AG08395 (cell line): ENCODE measurements at places on chromosomes 13 and 19.
A peak's percentile ranks its signal among the peaks of the same experiment; 100 is the strongest.

DNA sequence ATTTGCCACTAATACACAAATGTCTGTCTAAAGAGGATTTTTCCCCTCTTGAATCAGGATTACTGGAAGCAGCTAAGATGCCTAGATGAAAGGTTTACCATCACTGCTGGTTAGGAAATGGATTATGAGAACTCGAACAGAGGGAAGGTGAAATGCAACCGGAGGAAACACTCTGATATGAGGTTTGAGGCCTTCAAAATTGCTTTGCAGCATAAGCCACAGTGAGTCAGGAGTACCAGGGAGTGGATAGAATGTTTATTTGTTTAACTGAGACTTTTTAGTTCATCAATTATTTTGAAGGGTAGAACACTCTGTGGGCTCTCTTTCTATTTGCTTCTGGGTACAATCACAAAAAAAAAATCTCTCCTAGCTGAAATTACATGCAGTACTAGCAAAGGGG lies 18.1 kb downstream of the CDADC1 start:
- no peak for DNase-seq

- no peak for DNase-seq
These were observed 67.9 kb downstream of the FOXO1 start for GRCh38 chr13:40598569-40598968.

DNA sequence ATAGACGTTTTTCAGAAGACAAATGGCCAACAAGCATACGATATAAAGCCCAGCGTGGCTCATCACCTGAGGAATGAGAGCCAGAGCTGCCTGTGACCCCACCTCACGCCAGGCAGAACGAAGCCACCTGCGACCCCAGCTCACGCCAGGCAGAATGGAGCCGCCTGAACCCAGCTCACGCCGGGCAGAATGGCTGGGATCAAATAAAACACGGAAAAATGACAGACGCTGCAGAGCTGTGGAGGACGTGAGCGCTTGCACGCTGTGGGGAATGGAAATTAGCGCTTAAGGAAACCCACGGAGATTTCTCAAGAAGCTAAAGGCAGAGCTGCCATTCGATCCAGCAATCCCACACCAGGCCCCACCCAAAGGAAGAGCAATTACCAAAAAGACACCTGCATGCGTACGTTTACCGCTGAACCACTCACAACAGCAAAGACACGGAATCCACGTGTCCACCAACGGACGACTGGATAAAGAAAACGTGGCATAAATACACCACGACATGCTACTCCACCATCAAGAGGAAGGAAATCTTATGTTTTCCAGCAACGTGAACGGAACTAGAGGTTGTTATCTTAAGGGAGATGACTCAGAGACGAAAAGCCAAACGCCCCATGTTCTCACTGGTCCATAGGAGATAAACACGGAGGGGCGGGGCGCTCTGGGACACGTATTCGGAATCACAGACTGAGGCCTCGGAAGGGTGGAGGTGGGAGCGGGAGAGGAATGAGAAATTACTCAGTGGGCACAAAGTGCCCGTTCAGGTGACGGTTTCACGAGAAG lies 30.7 kb upstream of the C13orf46 start:
- DNase-seq, result no peak

- no peak for DNase-seq
These were observed 7.8 kb downstream of the ZSWIM4 start for GRCh38 chr19:13803038-13803437.

GRCh38 chr13:58879114-58879513 lies 1247.6 kb downstream of the PCDH17 start:
- no peak for DNase-seq

DNA sequence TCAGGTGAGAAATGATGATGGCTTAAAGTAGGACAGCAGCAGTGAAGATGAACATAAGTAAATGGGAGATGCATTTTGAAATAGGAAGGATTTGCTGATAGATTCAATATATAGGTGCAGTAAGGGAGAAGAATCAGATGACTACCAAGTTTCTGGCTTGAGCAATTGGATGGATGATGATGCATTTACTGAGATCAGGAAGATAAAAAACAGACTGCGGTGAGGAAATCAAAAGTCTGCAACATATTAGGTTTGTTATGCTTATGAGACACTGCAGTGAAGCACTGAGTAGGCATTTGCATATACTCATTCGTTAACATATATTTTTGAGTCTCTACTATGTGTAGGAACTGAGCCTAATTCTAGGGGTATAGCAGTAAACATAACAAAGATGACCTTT lies 184.2 kb downstream of the LACC1 start:
- no peak for DNase-seq

DNA sequence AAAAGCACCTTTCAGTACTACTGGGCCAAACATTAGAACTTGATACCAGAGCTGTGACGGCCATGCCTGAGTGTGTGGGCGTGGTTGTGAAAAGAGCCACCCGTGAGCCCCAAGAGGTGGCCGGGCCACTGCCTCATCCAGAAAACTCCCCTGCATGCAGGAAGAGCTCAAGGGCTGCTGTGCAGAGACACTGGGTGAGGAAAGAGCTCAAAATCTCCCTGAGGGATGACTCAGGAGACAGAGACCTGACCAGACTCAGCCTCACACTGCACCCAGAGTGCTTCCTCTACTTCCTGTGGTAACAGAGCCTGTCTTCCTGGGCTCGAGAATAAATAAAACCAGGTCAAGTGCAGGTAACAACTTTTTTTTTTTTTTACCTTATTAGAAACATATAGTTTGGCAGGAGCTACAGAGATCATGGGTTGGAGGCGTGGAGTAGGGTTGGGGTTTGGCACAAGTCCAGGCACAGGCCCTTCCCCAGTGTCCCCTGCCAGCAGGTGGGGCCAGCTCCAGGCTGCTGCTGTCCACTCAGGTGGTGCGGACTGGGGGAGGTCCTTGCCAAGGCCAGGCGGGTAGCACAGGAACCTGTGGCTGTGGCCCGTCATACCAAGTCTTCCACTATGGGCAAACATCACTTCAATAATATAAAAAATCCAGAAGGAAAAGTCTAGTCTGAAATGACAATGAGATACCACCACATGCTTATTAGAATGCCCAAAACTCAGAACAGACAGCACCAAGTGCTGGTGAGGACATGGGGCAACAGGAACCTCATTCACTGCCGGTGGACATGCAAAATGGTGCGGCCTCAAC lies 25.5 kb downstream of the ELL start:
- DNase-seq, result peak; percentile 75

DNA sequence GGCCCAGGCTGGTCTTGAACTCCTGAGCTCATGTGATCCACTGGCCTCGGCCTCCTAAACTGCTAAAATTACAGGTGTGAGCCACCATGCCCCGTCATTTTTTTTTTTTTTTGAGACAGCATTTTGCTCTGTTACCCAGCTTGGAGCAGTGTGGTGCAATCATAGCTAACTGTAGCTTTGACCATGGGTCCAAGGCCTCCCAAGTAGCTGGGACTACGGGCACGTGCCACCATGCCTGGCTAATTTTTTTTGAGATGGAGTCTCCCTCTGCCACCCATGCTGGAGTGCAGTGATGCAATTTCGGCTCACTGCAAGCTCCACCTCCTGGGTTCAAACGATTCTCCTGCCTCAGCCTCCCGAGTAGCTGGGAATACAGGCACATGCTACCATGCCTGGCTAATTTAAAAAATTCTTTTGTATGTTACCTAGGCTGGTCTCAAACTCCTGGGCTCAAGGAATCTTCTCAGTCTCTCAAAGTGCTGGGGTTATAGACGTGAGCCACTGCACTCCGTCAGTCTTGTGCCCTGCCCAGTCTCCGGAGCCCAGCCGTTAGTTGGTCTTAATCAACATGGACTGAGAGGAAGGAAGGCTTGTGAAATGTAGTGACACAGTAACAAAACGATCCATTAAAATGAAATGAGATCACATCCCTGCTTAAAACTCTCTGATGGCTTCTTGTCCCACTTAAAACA lies 1.4 kb upstream of the LRG1 start:
- no peak for DNase-seq
